ENCODE measurements at places on chromosomes 7 and 10.

GRCh38 chr10:25017661-25018060, 1.2 kb downstream of the THNSL1 start:
- peak; percentile 18 for DNase-seq

GRCh38 chr7:117505238-117505637, 25.4 kb downstream of the CFTR start:
- DNase-seq: peak; percentile 1

- peak; percentile 65 for DNase-seq
Observed at GRCh38 chr10:12348870-12349628, at the start of gene CAMK1D. Gene CAMK1D, plus strand, starts transcription at chr10:12349547.

- DNase-seq: peak; percentile 75
Observed at GRCh38 chr10:97676770-97677581, 10.1 kb downstream of the AVPI1 start.

DNA sequence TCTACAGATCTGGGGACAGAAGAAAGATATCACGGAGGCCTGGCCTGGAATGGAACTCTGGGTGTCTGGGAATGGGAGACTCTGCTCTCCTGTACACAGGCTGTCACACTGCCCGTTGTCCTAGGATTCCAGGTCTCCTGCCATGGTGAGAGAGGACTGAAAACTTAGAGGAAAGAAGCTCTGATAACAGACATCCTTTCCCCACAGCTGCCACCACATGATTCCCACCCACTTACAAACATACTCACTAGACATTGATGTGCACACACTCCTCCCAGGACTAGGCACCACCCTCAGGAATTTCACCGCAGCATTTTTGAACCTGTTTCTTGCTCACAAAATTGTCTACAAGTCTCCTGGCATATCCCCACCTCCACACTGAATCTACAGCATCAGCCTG, 5.7 kb downstream of the ZNF92 start:
- DNase-seq: no peak

- DNase-seq: peak; percentile 41
Observed at GRCh38 chr10:23408330-23408976, 30.4 kb upstream of the OTUD1 start.

DNA sequence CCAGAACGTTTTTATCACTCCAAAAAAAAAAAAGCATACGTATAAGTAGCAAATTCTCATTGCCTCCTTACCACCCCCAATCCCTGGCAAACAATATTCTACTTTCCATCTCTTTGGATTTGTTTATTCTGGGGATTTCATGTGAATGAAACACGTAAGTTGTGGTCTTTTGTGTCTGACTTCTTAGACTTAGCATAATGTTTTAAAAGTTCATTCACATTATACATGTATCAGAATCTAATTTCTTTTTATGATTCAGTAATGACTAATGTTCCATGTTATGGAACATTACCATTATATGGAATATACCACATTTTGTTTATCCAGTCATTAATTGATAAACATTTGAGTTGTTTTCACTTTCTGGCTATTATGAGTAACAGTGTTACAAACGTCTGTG, 12.5 kb upstream of the KLHL7 start:
- DNase-seq: peak; percentile 82

DNA sequence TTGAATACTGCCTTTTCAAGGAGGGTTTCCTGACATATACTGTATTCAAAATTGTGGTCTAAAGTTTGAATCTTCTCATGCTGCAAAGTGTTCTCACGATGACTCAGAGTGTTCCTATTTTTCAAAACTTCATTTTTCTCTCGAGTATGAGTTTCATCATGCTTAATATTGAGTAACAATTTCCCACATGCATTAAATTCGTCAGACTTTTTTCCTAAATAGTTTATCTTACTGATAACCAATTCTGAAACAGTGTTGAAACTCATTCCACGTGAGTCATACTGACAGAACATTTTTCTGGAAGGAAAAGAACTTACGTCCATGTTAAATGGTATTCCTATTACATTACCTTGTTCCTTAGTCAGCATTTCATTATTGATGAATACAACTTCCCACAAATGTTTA, 44.1 kb downstream of the ZNF33B start:
- DNase-seq: peak; percentile 43

- no peak for DNase-seq
Observed at GRCh38 chr7:103532955-103533354, 86.9 kb upstream of the SLC26A5 start.

DNA sequence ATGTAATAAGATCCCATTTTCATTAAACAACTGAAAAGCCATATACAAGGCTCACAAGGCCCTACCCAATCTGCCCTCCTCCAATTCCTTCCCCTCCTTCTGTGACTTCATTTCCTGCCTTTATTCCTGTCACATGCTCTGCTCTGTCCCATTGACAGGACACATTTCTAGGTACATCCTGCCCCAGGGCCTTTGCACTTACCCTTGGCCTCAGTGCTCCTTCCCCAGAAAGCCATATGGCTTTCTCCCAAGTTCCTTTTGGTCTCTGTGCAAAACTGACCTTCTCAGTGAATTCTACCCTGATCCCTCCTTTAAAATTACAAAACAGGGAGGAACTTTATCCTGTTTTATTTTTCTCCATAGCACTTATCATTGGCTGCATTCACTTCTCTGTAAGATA, 40.0 kb downstream of the KCNMA1 start:
- no peak for DNase-seq

DNA sequence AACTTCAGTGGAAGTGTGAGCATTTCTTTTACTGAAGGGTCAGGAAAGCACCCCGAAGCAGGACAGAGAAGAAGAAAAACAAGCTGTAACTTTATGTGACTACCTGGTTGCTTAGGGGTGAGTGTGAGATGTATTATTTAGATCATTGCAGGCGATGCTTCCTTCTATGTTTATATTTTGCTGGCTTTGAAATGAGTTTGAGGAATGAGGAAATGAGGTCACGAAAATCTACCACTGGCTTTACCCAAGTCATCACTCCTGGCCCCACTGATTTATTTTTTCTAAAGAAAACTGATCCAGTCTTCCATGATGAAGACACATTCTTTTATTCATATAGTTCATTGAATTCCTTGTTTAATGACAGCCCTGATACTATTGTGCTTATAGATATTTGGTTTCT, 716.6 kb upstream of the FZD8 start:
- peak; percentile 36 for DNase-seq

DNA sequence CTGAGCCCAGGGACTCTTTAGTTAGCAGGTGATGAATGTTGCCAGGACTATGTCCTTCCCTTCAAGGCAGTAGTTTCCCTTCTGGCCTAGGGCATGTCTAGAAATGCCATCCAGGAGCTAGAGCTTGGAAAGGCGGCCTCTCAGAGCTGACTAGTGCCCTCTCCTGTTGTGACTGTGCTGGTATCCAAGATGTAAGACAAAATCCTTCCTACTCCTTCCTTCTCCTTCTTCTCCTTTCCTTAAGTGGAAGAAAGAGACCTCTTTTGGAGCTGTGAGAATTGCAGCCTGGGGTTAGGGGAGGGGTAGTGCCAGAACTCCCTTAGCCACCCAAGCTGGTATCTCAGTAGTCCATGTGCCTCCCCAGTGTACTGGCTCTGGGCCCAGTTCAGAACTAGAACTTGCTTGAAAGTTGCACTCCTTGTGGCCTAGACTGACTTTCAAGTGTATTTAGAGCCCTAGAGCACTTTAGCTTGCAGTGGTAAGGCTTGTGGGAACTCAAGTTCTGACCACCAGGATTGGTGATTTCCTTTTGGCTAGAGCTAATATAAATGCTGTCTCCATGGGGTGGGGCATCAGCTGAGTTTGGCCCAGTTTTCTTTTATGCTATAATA, 118.8 kb downstream of the NPSR1 start:
- DNase-seq: peak; percentile 7

- DNase-seq: peak; percentile 51
Observed at GRCh38 chr10:127919418-127920271, 12.7 kb downstream of the PTPRE start.

- DNase-seq: peak; percentile 58
Observed at GRCh38 chr10:100008142-100008522, 1.6 kb downstream of the DNMBP start.

DNA sequence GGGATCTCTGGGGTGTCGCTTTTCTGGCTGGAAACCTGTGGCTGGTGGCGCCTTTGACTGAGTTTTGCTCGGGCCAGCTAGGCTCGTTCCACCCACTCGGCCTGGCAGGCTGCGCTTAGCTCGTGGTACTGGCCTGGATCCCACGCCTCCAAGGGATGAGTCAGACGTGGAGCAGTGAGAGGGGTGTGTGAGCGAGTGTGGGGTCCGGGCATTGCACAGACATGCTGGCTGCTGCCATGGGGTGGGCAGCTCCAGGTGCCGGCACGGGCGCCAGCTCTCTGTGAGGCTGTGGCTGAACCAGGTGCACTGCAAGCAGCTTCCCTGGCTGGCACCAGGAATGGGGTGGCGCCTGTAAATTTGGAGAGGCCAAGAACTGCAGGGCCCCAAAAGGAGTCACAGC, 63.1 kb upstream of the CACNA2D1 start:
- DNase-seq: no peak

DNA sequence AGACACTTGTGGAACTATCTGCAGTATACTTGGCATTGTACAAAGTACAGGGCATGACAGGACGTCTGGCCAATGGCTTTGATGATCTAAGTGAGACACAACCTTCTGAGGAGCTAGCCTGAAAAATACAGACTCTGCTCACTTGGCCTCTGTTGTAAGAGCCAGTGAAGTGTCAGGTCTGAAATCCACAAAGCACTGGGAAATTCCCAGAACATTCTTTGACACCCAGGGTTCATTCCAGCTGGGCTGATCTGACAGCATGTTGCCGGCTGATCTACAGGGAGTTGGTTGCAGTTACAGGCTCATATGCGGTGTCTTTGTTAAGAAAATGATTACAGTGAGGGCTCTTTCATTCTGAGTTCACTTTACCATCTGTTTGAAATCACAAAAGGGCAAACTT, 354.6 kb downstream of the PHF14 start:
- DNase-seq: no peak

DNA sequence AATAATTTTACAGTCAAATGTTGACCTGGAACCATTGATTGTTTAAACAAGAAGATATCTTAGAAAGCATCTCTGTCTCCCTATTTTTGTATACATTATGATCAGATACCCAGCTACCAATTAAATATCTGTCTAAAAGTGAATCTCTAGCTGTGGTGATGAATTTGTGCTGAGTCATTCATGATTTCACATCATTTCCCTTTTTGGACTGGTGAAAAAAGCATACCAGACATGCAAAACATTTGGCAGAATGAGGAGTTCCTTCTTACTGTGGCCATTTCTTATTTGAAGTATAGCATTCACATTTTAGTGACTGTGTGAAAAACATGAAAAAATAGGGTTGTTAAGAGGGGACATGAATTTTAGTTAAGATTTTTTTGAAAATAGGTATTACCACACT, 98.0 kb upstream of the GATA3 start:
- peak; percentile 69 for DNase-seq

- peak; percentile 71 for DNase-seq
Observed at GRCh38 chr7:41977151-41977651, 259.8 kb downstream of the GLI3 start.

DNA sequence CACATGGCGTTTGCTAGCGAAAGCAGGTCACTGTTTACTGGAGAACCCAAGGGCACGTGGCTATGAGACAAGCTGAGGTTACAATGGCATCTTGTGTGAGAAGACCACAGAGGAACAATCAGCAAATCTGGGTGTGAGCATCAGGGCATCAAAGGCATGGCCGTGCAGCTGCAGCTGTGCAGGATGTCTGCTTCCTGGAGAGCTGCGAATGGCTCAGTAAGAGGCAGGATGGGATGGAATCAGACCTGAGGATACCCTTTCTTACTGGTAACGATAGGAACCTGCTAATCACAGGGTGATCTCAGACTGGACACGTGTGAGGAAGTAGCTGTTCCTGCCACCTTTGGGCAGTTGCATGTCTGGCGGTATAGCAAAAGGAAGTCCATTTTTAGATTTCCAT, 119.5 kb downstream of the RNF216 start:
- DNase-seq: no peak

GRCh38 chr7:90674625-90675024, 78.5 kb downstream of the CDK14 start:
- DNase-seq: no peak

- DNase-seq: no peak
Observed at GRCh38 chr10:93236393-93237040, 162.8 kb downstream of the CYP26A1 start.

DNA sequence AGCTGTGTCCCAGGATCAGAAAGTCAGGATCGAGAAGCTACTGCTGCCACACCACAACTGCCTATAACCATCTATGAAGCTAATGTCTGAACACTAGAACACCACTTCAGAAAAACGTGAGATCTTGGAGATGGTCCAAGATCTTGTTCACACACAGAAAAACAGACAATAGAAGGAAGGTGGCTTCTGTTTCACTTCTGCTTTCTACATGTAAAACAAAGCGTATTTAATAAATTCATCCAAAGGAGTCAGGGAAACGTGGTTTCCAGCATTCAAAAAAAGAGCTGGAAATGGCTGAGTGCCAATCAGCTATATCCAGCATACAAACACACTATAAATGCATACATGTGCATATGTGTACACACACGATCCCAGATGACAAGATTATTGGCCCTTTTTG, 70.2 kb upstream of the CCDC71L start:
- no peak for DNase-seq

GRCh38 chr7:28990200-28990960, 32.2 kb upstream of the TRIL start:
- no peak for DNase-seq

GRCh38 chr7:130639388-130639787, 29.2 kb downstream of the COPG2 start:
- no peak for DNase-seq

DNA sequence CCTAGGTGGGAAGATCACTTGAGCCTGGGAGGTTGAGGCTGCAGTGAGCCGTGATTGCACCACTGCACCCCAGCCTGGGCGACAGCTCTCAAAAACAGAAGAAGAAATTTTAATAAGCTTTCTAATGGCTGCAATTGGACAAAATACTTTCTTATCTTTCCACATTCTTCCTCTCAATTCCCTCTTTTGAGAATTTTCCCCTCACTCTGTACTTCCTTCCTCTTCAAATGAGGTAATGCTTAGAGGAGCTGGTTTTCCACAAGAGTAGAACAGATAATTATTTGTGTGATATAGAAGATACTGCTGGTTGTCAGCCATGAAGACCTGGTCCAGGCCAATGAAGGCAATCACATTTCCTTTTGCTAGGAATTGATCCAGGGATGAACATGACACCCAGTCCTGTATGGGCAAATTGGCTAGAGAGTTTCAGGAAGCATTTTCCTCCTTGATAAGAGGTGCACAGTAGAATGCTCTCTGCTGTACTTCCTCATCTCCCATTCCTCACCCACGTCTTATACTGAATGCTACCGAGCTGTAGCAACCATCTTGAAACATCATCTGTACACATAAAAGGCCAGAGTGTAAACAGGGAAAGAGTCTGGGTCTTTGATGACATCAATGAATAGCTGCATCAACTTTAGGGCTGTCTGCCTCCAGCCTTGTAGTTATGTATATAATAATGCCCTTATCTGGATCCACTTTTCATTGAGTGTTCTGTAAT, 103.9 kb downstream of the CDK6 start:
- DNase-seq: no peak

GRCh38 chr10:29512425-29512974, 122.3 kb downstream of the SVIL start:
- DNase-seq: peak; percentile 22

DNA sequence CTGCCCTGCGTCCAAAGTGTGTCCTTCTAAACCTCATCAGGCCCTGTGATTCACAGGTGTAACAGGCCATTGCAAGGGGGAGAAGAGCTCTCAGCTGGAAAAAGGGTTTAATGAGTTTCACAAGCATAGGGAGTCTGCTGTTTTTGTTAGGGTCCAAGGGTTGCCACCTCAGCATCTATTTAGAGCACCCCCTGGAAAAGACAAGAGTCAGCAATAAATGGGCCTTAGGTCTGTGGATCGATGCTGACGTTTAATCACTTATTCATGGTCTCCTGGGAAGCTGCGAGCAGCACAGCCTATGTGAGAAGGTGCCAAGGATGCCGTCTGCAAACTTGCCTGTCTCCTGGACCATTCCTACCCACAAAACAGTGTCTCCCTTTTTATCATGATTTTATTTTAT, 78.4 kb upstream of the BAIAP2L1 start:
- DNase-seq: no peak

Measured in ELR (cell line).